ENCODE measurements at places on chromosomes 5 and 9.

DNA sequence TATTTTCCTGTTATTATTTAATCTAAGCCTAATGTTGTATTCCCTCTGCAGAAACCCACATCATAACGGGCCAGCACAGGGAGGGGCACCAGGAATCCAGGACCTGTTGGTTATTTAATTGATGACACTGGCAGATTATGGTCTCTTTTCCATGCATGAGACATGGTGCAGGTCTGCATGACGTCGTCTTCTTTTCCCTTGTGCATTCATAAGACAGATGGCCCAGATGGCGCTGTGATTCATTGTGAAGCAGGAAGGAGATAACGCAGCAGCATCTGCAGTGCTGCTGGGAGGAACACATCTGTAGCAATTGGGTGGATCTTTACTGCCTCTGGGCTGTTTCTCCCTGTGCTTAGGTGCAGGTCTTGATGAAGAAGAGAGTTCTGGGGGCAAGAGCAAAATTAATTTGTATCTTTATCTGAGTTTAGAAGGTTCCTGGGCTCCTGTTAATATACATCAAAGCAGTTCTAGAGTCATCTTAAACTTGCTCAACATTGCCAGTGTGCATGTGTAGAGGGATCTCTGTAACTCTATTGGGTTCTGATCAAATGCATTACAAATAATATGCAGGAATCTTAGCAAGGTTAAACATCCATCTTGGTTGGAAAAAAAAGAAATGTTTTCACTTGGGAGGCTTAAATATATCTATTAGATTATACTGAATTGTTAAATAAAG, 176.1 kb downstream of the PCSK1 start:
- no peak for DNase-seq

DNA sequence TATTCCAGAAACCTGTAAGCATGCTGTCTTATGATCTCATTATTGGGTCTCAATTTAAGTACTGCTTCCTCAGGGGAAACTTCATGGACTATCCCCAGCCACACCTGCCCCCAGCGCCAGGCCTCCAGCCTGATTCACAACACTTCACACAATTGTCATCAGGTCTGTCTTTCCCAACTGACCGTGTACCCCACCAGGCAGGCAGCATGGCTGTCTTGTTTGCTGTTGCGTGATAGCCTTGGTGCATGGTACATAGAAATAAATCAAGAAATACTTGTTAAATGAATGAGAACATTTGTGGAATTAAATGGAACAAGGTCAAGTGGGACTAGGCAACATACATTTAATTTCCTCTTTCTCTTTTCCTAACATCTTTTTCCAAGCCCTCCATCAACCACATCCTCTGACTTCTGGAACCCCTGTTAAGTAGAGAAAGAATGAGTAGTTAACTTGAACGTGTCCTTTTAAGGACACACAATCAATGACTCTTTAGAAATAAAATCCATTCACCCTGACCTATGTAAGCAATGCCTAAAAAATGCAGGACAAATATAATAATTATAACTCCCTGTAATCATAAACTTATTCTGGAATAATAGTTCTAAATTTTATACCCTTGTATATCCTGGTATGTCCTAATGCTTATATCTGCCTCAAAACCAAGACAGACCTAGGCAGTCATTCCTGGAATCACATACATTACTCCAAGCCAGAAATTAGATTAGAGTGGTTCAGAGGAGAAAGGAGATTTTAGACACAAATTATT, 17.2 kb upstream of the THG1L start:
- DNase-seq, result no peak

DNA sequence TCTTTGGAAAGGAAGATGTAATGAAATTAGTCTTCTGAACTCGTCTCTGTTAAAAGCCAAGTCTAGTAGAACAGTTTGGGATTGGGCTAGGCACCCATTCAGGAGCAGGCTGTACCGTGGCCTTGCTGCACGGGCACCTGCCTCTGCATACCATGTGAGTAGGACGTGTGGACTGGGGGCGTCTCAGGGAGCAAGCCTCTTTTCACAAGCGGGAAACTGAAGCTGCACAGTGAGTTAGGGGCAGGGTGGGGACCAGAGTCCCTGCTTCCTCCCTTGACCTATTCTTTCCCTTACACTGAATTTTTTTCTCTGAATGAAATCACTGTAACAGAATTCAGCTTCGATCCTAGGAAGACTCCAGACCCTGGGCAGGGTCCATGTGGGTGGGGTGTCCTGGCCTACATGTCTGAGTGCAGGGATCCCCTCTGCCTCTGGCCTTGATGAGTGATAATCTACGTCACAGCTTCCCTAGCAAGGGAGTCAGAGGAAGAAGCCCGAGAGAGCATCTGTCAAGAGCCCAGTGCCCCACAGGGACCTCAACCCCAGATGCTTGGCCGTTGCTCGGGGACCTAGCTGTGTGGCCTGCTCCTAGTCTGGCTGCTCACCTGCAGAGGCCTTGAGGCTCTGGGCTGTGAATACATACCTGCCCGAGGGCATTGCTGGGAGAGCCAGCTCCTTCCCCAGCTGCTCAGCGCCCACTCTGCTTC, 15.1 kb downstream of the PHF2 start:
- DNase-seq, result no peak

DNA sequence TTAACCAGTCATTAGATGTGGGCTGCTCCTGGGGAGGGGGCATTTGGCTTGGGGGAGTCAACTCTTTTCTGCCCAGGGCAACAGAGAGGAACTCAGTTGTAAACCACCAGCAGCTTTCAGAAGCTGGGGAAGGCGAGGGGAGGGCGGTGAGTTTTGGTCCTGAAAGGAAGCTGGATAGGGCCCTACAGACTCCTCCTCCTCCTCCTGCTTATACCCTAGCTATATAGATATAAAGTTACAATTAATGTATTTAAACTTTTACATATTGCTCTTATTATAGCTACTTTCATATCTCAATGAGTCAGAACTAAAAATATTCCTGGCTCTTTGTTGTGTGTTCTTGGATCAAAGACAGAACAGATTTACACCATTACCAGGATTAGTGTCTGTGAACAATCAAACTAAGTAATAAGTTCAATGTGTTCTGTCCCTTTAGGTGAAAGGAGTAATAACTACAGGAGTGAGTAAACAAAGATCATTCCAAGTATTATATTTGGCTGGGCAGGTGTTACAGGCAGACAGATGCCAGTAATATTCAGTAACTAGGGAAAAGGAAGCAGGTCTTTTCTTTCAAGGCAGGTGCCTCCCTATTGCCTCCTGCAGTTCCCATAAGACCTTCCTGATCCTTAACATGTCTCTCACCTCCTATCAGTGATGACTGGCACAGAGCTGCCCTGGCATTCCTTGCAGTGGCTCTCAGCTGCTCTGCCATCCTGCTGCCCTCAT, 20.5 kb upstream of the VPS13A start:
- no peak for DNase-seq
